ENCODE measurements at places on chromosomes 13 and 19. TPM values are rescaled to one million over a fixed set of nuclear protein-coding genes. Genes with fewer than 3 reads are reported as not detected.

UBAC2 gene
- total RNA-seq = 71.3 TPM

C19orf73 gene
- 3.1 TPM for total RNA-seq

ZNF536 gene
- 0.37 TPM for total RNA-seq

GJB2 gene
- total RNA-seq = not detected

PCCA gene
- 52.8 TPM for total RNA-seq

ZNF99 gene
- total RNA-seq = 0.05 TPM

PSG1 gene
- total RNA-seq = not detected

FFAR1 gene
- not detected for total RNA-seq

TMPRSS9 gene
- 0.57 TPM for total RNA-seq

LSR gene
- total RNA-seq = 130 TPM

CCL25 gene
- total RNA-seq = 0.53 TPM

XAB2 gene
- total RNA-seq = 71.9 TPM

RYR1 gene
- 19.8 TPM for total RNA-seq

IRGC gene
- not detected for total RNA-seq
